Stimulated activated CD4-positive, alpha-beta T cell treated with anti-CD3 and anti-CD28 coated beads, Interleukin-1b, Interleukin-23, amount 100 ng/mL, for 4 hours (primary cell): ENCODE measurements at places on chromosomes 3 and 15.

- no peak for DNase-seq
These were observed 2.6 kb downstream of the MEX3B start for GRCh38 chr15:82043130-82043673.

- DNase-seq: no peak
These were observed 78.4 kb downstream of the MME start for GRCh38 chr3:155158346-155159037.

- no peak for DNase-seq
These were observed 25.9 kb upstream of the RNU6-1 start for GRCh38 chr15:67865766-67866165.

DNA sequence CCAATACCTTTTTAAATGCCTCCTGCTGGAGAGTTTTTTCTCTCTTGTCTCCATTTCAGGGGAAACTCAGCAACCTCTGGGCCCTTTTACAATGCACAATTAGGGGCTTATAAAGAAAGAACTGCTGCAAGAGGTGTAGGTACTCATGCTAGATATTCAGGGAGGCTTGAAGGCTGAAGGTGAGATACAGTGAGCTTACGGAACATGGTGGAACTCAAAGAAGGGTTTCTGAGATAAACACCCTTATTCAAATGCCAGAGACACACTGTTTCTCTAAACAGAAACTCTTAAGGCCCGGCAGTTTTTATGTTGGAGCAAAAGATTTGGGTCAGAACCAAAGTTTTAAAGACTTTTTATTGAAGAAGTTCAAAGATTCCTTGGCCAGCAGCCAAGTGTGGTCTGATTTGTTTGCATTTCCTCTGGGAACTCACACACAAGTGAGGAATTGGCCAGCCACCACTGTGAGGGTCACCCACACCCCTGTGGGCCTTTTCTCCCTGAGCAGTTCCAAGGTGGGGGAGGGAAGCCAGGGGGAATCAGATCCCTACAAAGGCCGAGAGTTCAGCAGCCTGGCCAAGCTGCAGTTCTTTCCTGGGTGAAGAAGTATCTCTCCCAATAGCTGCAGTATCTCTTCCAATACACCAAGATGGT lies 47.8 kb downstream of the TNFAIP8L3 start:
- DNase-seq: no peak

- DNase-seq: no peak
These were observed 76.0 kb downstream of the ADCY5 start for GRCh38 chr3:123372686-123373473.

- DNase-seq: no peak
These were observed 2.1 kb downstream of the TNK2 start for GRCh38 chr3:195905970-195906864.
